ENCODE measurements at places on chromosomes 2 and 18.

- DNase-seq, result no peak
Observed at GRCh38 chr2:60819155-60819862, 62.1 kb upstream of the REL start.

DNA sequence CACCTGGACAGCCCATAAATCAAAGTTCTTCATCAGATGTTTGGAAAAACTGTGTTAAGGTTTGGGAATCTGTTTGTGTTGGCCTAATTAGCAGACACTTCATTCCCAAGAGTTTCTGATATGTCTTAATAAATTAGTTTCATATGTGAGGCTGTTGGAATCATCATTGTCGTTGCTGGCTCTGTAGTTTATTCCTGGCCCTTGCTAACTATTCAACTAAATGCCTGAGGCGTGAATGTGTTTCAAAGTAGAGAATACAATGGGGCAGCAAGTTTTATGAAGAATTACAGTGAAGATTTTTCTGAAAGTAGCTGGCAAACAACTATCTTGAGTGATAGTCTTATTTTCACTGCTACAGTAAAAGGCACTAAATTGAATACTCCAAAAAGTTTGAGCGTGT lies 141.1 kb downstream of the PARD3B start:
- no peak for DNase-seq

GRCh38 chr18:60279391-60279790 lies 93.2 kb downstream of the MC4R start:
- DNase-seq, result no peak

DNA sequence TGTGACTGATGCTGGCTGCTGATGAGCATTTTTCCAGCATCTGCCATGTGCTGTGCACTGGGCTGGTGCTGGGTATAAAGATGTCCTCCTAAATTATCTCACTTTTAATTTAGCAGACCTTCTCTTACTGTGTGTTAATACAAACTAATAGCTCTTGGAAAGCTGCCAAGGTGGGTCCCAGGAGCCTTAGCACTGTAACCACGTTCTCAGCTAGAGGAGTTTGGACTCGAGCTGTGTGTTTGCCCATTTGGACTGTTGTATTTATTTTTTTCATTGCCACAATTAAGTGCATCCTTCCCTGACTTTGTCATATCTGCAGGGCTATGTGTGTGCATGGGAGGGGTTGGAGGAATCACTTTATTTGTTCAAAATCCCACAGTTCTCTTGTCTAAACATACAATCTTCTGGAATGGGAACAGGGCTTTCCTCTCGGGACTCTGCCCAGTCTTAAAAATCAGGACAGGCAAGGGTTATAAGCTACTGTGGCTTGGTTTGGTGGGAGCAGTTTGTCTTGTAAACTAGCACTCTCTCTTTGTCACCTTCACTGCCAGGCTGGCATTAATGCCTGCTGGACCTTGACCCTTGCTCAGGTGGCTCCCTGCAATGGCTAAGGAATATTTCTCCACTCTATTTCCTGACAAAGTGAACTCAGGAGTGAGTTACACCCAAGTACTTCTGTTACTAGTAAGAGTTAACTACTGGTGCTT lies 129.7 kb upstream of the MGAT5 start:
- DNase-seq, result no peak

DNA sequence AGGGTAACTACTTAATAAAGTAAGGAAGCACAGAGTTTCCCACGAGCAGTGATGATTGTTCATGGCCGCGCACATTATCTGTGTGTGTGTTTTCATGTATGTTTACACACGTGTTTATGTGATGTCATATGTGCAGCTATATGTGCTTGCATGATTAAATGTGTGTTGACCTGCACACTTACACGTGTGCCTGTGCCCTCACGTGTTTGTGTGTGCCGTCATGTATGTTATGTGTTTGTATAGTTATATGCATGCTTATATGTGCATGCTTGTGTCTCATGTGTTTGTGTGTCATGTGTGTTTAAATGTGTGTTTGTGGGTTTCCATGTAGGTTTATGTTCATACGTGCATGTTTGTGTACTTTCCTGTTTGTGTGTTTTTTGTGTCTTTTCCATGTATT lies 782.3 kb downstream of the GALR1 start:
- DNase-seq, result no peak

DNA sequence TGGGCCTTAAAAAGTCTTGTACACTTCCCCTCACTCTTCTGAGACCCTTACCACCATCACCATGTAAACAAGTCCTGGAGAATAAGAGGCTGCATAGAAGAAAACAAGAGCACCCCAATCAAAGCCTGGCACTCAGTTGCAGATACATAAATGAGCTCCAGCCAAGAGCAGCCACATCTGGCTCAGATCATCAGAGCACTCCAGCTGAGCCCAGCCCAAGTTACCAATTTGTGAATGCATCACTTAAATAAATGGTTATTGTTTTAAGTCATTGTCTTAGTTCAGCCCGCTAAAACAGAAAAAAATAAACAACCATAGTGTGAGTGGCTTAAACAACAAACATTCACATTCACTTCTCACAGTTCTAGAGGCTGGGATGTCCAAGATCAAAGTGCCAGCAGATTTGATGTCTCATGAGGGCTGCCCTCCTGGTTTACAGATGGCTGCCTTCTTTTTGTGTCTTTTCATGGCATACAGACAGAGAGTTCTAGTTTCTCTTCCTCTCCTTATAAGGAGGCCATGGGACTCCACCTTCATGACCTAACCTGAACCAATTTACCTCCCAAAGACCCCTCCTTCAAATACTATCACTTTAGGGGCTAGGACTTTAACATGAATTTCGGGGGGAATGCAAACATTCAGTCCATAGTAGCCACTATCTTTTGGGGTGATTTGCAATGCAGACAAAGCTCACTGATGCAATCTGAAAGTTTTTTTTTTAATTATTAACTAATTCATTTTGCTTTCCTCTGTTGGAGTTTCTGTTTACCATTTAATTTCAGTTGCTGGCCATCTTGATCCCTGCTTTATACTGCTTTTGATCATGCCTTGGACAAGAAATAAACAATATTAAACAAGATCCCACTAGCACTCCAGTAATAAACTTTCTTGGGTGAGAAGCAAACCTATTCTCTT lies 187.5 kb upstream of the ACVR2A start:
- DNase-seq, result no peak

DNA sequence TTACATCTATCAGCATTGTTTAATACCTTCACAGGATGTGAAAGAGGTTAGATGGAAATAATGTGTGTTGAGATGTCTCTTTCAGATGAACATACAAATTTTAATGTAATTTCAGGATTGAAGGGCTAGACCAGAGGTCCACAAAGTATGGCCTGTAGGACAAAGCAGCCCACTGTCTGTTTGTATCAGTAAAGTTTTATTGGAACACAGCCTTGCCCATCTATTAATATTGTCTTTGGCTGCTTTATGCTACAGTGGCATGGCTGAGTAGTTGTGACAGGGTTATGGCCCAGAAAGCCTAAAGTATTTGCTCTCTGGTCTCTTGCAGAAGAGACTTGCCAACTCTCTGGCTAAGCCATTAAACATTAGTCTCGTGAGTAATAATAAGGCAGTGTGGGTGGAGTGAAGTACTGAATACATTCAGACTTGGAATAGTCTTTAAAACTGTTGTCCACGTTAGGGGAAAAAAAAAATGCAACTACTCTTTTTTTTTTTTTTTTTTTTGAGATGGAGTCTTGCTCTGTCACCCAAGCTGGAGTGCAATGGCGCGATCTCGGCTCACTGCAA lies 74.5 kb upstream of the NOSTRIN start:
- no peak for DNase-seq

DNA sequence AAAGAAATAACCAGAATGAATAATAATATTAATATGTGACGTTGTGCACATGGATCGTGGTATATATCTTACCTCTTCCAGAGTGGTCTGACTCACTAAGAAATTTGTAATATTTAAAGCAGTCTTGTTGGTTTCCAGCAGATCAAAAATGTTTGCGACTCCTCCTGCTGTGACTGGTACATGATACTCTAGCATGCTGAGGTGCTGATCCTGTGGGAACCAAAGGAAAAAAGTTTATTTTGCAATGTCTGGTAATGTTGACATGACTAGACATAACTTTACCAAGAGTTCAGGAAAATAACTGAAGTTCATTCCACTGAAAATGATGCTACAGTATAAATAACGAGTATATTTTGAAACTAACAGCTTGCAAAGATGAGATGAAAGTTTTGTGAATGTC lies 124.5 kb upstream of the BARD1 start:
- no peak for DNase-seq

GRCh38 chr2:65626831-65627230 lies 194.4 kb upstream of the SPRED2 start:
- no peak for DNase-seq

GRCh38 chr2:178205853-178206521 lies 11.7 kb downstream of the OSBPL6 start:
- DNase-seq, result no peak

- DNase-seq, result peak; percentile 39
Observed at GRCh38 chr2:238970553-238971081, 122.7 kb downstream of the TWIST2 start.

DNA sequence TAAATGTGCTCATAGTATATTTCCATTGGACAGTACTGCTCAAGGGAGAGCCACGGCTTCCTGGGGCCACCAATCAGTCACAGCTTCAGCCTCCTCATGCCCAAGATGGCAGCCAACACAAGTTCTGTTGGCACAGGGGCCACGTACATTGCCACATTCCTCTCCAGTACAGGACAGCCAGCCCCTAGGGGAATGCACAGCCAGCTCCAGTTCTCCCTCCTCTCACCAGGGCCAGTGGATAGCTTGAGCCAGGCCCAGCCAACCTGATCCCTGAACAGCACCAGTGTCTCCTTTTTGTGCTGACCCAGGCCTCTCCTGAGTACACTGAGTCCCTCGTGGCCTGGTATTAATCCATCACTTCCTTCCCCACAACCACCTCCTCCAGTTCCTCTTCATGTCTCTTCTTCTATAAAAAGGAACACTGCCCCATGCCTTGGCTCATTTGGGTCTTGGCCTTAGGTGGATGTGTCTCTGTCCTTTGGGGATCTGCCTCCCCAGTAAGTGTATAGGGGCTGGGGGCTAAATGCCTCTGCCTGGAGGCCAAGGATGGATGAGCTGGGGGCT lies 168.7 kb downstream of the TNS1 start:
- DNase-seq, result no peak

- no peak for DNase-seq
Observed at GRCh38 chr2:139142252-139142880, 362.2 kb upstream of the NXPH2 start.

- DNase-seq, result no peak
Observed at GRCh38 chr18:39435209-39435608, 1869.6 kb upstream of the CELF4 start.

- no peak for DNase-seq
Observed at GRCh38 chr2:96832754-96833507, 10.9 kb downstream of the ANKRD23 start.

- DNase-seq, result no peak
Observed at GRCh38 chr2:46701152-46701551, 214.5 kb downstream of the MCFD2 start.

DNA sequence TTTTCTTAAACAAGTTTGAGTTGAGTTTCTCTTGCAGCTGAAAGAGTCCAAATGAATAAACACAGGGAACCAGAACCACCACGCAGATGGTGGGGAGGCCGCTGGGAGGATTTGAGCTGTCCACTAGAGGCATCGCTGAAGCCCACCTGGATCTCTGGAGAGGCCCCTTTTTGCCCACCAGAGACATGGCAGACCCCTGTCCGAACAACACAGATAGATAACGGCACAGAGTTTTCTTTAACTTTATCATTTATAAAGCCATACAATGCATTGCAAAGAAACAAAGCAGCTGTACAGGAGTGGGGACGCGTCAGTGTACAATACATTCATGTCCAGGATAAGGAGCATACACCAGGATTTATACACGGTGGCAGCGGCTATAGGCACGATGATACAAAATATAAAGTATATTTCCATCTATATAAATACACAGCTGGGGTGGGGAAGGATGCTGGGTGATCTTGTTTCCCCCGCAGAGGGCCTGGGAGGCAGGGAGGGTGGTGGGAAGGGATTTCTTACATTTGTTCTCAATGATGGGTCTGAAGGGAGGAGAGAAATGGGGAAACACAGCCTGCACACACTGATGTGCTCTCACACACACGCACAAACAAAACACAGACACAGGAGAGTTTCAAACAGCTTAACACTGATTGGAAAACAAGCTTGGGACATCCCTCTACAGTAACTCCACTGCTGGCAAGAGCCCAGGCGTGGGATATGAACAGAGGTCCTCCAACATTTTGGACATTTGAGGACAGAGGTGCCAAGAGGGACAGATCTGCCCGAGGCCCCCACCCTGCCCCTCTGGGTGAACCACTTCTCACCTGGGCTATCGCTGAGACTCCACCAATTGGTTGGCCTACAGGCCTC lies 203.0 kb downstream of the TNS1 start:
- no peak for DNase-seq

GRCh38 chr2:219296142-219296541 lies 13.1 kb downstream of the PTPRN start:
- no peak for DNase-seq

DNA sequence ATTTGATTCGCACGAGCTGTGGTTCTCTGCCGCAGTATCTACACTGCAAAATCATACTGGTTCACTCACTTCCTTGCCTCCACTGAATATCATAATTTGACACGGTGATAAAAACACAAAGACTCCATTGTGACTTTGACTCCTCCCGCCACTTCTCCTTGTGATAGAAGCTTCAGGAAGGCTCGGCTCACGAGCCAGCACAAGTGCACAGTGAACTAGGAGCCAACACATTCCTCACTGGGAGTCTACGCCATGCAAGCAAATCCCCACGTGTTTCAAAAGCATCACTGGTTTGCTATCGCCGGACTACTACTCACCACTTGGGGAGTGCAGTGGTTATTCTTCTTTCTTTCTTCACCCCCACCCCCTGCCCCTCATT lies 293.3 kb upstream of the PARD3B start:
- DNase-seq, result no peak

DNA sequence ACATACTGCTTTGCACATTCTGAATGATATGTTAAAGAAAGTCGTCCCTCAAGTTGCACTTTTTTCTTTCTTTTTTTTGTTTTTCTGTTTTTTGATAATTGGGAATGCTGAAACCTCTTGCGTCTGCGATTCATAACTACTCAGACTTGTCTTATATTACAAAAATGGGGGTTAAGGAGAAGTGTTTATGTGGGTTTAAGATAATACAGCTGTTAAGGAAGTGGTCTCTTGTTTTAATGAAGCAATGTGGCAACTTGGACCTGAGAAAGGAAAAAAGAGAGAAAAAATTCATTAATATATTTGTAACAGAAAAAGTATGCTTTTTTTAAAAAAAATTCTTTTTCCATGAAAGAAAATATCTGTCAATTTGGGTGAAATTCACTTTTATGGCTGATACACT lies 268.5 kb upstream of the CCDC68 start:
- no peak for DNase-seq

GRCh38 chr2:113119111-113119510 lies 8.3 kb upstream of the IL1RN start:
- no peak for DNase-seq

Measured in globus pallidus (tissue), 1 donor.